NCI-H1930 (cell line): ENCODE measurements at places on chromosomes 2 and 18.
A peak's percentile ranks its signal among the peaks of the same experiment; 100 is the strongest.

GRCh38 chr18:73711256-73711655, 436.4 kb downstream of the FBXO15 start:
- no peak for DNase-seq

- no peak for DNase-seq
These were observed 119.2 kb upstream of the FHL2 start for GRCh38 chr2:105517814-105518705.

DNA sequence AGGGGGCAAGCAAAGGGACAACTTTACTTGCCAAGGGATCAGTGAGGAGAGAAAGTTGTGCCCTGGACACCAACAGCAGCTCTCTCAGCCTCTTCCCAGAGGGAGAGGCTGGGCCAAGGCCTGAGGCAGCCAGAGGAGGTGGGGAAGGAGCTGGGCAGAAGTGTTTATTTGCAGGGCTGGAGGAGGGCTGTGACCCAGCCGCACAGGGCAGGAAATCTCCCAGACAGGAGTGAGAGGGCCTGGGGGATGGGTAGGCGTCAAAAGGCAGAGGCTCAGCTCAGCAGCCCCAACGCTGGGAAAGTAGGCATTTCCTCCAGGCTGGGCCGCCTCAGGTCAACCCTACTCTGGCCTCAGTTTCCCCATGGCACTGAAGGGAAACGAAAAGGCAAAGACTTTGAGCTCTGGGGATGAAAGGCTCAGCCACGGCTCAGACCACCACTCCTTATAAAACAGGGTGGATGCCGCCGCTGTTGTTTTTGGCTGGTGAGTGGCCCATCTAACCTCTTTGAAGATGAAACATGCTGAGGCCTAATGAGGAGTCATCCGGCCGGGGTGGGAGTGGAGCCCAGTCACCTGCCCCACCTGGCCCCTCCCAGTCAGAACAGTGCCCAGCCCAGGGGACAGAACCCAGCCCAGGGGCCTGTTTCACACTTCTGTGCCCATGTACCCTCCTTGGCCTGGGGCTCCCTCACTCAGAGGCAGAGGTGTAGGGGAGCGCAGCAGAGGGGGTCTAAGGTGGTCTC, 21.9 kb upstream of the SEMA4C start:
- no peak for DNase-seq

- no peak for DNase-seq
These were observed 125.9 kb downstream of the TTC32 start for GRCh38 chr2:19775838-19776237.

- no peak for DNase-seq
These were observed 18.2 kb downstream of the SNORC start for GRCh38 chr2:232888099-232888836.

DNA sequence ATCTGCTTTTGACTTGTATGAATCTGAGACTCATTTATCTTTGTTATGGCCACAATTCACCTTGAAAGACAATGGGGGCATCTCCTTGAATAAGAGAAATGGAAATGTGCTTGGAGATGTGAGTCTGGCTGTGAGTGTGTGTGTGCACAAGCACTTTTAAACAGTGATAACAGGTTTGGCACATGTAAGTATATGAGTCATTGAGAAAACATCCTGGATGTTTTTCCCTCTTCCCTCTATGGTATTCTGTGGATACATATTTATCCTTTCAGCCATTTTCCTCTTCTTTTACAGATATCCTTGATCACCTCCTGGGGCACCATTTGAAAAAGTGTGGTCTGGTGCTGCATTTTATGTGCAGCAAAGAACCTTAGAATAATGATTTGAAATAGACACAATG, 317.3 kb upstream of the THUMPD2 start:
- no peak for DNase-seq

GRCh38 chr2:104939570-104940217, 85.8 kb downstream of the POU3F3 start:
- DNase-seq = no peak

DNA sequence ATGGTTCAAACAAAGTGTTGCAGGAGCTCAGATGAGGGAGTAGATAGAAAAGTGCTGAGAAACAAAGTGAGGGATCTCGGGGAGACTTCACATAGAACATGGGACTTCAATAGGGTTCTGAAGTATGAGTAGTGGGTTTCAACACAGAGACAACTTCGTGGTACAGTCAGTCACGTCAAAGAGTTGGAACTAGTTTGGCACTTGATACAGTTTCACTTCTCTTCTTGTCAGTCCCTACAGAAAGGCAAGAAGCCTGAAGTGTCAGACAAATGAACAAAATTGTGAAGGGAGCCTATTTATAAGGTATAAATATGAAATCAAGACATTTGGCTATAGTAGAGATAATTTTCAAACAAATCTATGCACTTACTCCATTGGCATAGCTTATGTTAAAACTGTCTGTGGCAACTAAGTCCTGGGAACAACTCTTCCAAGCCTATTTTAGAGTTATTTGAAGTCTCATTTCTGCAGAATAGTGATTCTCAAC, 338.0 kb downstream of the TDRD15 start:
- DNase-seq = no peak

- no peak for DNase-seq
These were observed 33.6 kb upstream of the KCNG2 start for GRCh38 chr18:79764131-79764530.

DNA sequence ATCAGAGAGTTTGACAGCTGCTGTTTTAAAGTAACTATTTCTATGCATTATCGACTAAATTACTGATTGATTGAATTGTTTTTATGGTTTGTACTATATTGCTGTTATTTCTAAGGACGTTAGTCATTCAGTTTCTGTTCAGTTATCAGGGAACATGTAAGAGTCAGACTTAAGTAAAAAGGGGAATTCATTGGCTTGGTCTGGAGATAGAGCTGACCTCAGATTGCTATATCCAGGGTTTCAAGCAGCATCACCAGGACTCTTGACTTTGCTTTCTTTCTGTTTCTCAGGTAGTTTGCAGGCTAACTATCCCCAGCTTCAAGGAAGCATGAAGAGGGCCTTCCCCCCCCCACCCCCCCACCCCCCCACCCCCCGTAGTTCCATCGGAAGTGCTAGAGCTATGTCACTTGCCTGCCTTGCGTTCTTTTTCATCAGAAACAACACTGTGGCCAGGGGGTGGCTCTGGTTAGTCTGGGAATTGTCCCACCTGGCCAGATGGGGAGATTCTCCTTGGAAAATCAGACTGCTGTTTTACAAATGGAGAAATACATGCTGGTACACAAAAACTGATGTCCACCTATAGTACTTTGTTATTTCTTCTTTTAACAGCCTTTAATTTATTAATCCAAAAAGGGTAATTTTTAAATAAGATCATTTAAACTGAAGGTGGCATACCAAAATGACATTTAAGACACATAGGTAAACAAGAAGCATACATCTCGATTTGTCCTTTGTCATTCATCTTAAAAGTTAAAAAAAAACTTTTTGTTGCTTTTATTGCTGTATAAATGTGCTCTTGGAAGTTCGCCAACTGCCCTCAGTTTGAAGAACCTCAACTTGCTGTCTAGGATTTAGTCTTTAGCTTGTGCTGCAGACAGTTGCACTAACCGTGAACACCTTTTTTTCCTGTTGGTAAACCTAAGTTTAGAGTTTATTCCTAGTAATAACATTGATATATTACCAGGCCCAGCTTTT, 9.4 kb downstream of the SMAD4 start:
- no peak for DNase-seq

DNA sequence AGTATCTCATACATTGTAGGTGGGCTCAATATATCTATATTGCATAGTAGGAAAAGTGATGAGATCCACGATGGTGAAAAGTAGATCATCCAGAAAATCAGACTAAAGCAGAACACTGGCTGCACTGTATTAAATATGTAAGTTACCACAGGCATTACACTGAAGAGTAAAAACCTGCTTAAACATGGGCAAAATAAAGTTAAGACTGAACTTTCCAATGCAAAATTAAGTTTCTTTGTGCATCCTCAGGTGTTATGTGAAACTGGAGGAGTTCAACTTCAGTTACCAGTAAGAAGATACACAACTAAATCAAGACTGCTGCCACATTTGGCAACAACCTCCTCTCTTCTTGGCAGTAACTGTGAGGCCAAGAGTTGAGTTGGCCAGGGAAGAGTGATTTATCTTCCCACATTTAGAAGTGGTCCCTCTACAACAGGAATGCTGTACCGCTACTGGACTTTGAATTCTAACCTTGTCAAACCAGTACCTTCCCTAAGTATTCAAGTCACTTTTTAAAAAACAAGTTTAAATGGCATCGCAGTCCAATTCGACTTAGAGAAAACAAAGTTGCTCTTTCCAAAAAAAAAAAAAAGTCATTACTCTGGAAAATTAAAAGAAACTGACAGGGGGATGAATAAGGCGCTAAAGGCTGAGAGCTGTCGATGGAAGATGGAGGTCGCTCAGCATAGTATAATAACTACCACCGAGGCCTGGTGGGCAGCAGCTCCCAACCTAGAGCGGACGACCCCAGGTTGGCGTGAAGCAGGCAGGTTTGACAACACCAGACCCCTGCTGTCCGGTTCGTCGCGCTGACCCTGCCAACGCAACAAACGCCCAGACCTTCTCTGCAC, 1.1 kb downstream of the MAP4K3 start:
- no peak for DNase-seq

- peak; percentile 75 for DNase-seq
These were observed 7.1 kb upstream of the CSRNP3 start for GRCh38 chr2:165462443-165462842.

GRCh38 chr2:66470199-66470598, 35.3 kb downstream of the MEIS1 start:
- no peak for DNase-seq

DNA sequence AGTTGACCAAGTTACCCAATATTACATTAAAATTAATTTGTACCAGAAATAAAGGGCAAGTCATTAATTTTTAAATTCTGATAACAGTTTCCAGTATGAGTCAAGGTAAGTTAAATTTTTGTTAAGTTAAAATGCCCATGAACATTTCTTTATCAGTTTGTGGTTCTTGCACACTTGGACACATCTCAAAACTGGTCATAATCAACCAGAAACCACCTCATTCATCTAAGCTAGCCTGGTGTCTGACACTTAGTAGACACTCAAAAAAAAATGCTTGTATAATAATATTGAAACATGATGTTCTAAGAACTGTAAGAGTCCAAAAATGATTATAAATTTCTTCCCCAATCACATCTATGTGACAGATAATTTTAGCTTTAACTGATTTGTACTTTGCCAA, 62.4 kb downstream of the SATB2 start:
- no peak for DNase-seq

- no peak for DNase-seq
These were observed 101.2 kb upstream of the SLC38A11 start for GRCh38 chr2:165056564-165056963.

GRCh38 chr2:208311954-208312353, 45.9 kb downstream of the PIKFYVE start:
- DNase-seq = no peak

GRCh38 chr18:50287028-50287440, 458 bp downstream of the CXXC1 start:
- no peak for DNase-seq

- DNase-seq = no peak
These were observed 176.1 kb upstream of the KLF7 start for GRCh38 chr2:207341804-207342203.

DNA sequence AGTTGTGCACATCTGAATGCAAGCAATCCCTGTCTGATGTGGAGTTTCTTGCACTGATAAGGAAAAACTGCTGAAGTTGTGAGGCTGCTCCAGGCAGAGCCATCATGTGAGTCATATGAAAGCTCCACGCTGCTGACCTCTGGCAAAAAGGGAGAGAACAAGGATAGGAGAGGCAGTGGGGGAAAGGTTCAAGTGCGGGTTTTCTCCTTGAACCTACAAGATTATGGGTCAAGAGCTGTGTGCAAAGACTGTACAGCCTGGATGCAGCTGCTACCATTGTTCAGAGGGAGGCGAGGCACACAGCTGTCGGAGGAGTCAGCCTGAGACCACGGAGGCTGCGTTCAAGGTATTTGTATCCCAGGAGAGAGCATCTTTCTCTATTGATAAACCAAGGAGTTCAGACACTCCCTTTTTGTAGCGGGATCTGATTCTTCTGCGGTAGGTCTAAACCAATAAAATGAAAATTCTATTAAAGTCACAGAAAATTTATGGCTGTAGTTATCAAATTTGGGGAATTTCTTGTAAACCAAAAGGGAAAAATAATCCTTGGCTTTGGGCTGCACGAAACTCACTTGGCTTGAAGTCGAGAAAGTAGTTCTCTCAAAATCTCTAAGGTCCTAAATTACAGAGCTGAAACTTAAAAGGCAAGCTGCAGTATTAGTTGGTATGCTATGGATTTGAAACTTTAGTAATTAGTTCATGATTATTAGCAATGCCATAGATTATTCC, at the start of gene CDK15:
TSS of gene CDK15 (plus strand) at position 96 of the 729 bp plus-strand sequence. CDS start at position 224, 128 bp downstream.
- DNase-seq = no peak

GRCh38 chr2:23616630-23617029, 231.7 kb downstream of the KLHL29 start:
- DNase-seq = no peak

- DNase-seq = no peak
These were observed 140.9 kb downstream of the CAPN13 start for GRCh38 chr2:30666266-30666874.

GRCh38 chr18:74242438-74243096, 49.2 kb downstream of the CYB5A start:
- DNase-seq = no peak

GRCh38 chr2:28704621-28705020, 47.0 kb upstream of the PPP1CB start:
- DNase-seq = no peak

- DNase-seq = no peak
These were observed 3.3 kb upstream of the NAPG start for GRCh38 chr18:10522574-10522973.

DNA sequence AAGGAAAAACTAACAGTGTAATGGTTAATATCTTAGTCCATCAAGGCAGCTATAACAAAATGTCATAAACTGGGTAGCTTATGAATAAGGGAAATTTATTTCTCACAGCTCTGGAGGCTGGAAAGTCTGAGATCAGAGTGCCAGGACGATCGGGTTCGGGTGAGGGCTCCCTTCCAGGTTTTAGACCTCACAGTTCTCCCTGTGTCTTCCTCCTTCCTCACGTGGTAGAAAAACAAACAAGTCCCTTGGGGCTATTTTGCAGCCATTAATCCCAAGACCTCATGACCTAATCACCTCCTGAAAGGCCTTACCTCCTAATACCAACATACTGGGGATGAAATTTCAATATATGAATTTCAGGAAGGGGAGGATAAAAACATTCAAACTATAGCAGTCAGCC, 455.9 kb downstream of the CNTNAP5 start:
- DNase-seq = no peak

GRCh38 chr2:207530160-207531031, 634 bp downstream of the CREB1 start:
- DNase-seq = peak; percentile 13

- DNase-seq = no peak
These were observed 361.8 kb downstream of the RND3 start for GRCh38 chr2:150125708-150126107.

GRCh38 chr2:196259507-196260481, 88.4 kb upstream of the STK17B start:
- DNase-seq = no peak
